ENCODE measurements at places on chromosomes 3 and 15.
A peak's percentile ranks its signal among the peaks of the same experiment; 100 is the strongest.

- DNase-seq, result peak; percentile 12
Observed at GRCh38 chr3:188729422-188729821, 442.3 kb upstream of the TPRG1 start.

- no peak for DNase-seq
Observed at GRCh38 chr3:23748398-23749110, 57.2 kb upstream of the UBE2E1 start.

DNA sequence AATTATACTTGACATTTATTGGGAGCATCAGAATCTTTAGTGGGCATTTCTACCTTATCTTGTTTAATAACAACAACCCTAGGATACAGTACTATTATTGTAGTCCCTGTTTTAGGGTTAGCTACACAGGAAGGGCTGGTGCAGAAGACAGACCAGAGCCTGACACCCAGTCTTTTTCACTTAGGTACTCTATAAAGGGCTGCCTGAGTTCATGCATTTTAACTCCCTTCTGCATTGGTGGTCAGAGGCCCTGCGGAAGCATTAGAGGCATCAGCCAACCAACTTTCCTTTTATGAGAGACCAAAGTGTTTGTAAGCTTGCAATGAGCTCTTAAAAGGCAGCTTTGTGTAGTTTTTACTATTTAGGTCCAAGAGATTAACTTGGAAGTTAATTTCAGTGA is 105.4 kb downstream of the PLCL2 start:
- DNase-seq, result no peak

DNA sequence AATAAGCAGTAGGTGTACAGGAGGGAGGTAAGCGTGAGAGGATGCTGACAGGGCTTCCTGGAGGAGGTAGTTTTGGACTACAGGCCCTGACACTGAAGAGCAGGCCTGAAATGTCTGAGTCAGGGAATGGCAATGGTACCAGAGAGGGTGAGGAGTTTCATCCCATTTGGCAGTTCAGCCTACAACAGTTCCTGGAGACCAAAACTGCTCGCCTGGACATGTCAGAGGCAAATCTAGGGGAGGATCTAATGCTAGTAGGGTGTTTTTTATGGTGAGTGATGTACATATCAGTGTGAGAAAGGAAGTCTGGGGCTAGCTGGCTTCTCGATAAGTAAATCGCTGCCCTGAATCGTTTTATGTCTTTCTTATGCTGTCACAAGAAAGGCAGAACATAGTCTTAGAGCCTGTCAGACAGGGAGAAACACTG is 13.8 kb upstream of the TNFSF10 start:
- DNase-seq, result no peak

DNA sequence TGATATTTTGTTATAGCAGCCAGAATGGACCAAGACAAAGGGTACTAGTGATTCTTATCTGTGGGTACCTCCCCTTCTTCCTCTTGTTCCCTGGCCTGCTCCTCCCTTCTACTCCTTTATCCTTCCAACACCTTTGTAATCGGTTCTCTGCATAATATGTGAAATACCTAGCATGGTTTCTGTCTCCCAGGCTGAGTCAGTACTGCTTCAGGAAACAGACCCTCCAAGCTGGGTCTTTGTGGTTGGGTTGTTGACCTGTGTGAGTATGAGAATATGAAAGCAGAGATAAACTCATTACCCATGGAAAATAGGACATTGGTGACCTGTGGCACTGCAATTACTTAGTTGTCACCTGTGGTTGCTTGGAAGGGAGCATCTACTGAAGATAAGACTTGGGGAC is 69.3 kb upstream of the KLF13 start:
- DNase-seq, result no peak

GRCh38 chr15:85743392-85744055 is 51.2 kb downstream of the KLHL25 start:
- no peak for DNase-seq

DNA sequence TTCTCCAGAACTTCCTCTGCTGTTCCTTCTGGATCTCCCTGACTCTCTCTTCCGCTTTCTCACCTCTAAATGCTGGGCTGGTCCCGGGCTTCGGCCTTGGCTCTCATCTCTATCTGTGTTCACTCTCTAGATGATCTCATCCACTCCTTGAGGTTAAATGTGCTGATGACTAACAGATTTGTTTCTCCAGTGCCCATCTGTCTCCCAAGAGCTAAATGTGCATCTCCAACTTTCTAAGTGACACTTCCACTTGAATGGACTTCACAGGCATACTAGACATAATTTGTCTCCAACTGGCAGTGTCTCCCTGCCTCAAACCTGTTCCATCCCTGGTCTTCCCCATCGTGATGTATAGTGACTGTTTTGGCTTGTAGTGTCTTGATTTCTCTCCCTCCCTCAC is 95.3 kb downstream of the ITPR1 start:
- no peak for DNase-seq

- no peak for DNase-seq
Observed at GRCh38 chr3:59968513-59969045, 918.8 kb upstream of the CFAP20DC start.

DNA sequence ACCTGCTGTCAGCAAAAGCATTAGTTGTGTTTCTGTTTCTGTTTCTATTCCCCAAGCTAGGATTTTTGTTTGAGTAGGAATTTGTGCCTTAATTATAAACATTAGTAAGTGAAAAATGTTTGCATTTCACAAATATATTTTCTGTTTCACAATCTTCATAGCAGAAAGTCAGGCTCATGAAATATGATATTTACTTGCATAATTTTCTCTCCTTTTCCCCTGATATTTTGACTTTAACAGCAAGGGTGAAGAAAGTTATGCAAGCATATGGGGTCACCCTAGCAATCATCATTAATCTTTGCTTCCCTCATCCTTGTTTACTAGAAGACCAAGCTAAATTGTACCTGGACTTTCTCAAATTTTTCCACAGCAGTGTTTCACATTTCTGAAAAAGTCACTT is 140.3 kb upstream of the SEMA6D start:
- no peak for DNase-seq

DNA sequence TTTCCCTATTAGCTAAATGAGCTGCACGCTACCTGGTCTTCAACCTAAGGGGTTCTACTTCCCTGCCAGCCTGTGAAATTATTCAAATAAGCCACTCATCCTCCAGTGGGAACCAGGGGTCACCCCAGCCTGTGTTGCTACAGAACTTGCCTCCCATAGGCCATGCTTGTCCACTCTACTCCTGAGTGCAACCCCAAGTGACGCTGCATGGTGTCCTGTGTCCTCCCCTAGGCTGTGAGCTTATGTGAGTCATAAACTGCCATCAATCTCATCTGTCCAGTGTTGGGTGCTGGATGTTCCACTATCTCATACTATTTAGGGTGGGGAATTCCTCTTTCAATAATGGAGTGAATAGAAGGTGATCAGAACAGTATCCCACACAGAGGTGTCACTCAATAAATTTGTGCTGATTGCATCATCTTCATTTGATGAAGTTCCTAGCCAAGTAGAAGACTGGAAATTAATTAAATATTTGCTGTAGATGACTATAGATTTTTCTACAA is 49.8 kb upstream of the SSR3 start:
- no peak for DNase-seq

- no peak for DNase-seq
Observed at GRCh38 chr3:164539215-164539614, 539.1 kb downstream of the SI start.

DNA sequence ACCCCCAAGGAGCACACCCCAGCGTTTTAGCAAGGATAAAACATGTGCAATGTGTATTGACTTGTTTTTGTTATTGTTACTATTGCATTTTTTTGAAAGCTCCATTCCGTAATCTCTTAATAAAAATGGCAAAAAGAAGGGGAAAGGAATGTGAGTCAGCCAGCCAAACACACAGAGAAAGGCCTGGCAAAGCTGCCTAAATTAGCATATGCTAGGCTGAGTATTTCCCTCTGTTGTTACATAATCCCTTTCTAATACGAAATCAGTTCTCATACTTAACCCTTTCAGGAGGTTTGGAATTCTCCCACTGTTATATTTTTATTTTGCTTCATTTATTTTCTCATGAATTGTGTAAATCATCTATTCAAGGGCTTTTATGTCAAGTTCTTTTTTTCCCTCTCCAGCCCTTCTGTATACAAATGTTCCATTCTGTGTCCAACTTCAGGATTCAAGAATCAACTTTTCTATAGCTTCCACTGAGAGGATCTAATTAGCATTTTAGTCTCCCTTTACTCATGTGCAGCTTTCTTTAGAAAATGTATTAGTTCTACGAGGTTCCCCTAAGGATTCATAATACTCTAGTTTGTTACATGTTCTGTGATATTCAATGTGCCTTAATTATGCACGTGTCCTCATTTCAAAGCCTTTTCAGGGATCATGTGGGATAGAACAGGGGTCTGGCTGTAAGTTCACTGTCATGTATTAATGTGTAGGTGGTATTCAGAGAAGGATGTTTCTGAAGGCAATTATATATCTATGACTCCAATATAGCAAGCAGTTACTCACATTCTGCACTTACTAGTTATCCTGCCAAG is 9.2 kb downstream of the CADM2 start:
- no peak for DNase-seq

DNA sequence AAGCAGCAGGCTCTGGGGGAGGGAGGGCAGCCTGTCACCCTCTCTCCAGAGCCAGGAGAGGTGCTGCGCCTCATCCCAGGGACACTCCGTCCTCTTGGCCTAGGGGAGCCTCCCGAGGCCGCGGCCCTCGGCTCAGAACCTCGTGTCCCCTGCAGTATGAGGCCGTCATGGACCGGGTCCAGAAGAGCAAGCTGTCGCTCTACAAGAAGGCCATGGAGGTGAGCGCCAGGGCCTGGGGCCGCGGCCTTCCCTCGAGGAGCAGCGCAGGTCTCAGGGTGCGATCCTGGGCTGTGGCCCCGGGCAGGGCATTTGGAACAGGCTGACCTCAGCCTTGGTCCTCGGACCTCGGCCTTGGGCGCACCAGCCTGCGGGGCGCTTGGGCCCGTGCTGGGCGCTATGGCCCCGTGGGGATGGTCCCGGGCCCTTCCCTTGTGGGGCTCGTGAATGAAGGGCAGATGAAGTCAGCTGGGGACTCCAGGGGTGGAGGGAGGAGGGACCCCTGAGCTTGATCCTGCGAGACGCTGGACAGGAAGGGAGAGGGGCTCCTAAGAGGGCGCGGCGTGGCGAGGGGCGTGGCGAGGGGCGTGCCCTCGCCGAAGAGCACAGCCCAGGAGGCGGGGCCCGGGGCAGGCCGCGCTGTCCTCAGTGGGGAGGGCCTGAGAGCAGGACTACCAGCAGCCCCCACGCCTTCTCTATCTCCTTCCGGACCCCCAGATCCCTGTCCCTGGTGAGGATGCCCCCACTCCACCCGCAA is 32.9 kb downstream of the PSTPIP1 start:
- no peak for DNase-seq

DNA sequence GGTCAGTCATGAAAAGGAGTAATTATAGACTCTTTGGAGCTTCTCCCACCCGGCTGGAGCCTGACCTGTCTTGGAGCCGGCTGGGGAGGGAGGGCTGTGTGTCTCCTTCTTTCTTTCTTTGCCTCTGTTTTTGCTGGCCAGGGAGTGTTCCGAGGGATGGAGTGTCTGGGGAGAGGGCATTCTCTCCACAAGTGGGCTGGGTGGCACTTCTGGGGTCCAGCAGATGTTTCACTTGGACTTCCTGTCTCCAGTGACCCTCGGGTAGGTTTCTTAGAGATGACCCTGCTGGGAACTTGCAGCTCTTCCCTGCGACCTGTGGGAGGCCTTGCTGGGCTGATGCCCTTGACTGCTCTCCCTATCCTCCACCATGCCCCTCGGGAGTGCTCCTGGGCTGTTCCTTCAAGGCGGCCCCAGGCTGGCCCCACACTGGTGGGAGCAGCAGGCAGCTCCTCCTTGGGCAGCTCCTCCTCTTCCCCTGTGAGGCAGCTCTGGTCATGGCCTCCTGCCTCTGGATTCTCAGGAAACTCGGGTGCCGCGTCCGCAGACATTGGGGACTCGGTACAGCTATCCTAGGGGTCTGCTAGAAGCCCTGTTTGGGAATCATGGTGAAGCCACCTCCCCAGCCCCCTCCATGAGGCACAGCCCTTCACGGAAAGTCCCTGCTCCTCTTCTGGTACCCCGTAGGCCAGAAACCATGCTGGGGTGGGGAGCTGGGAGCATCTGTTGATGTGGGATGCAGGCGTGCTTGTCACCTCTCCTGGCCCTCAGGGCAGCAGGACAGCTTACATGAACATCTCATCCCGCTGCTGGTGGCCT is 44.9 kb downstream of the APBA2 start:
- no peak for DNase-seq

- DNase-seq, result no peak
Observed at GRCh38 chr15:49908236-49908932, 210.6 kb downstream of the ATP8B4 start.

DNA sequence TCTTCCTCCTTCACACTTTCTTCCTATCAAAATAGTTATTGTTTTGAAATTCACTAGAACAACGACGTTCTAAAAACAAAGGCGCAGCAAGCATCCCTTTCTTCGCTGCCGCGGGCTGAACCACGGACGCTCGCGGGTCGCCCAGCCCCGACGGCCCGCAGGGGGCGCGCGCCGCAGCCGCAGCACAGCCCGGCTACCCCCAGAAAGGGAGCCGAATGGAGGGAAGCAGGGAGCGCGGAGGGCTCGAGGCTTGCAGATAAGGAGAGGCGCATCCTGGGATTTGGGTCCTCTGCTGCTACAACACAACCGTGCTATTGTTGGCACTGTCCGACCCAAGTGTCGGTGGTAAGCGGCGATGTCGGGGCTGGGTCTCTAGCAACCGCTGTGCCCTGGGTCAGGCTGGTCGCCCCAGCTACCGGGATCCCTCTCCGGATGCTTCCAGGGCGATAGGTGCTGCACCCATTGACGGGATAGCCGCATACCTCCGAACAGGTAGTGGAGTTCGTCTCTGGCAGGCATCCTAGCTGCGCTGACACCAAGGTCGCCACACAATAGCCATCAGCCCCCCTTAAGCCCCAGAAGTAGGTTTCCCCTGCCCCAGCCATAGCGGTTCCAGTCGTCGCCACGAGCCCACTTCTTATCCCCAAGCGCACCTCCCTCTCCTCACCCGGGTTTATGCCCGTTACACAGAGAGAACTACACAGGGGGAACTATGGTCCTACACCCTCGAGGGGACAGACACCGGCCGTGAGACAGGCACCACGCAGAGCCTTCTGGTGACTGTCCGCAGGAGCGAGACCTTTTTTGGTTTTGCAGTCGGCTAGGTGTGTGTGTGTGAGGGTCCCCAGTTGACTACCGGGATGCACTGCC is 6.0 kb downstream of the ONECUT1 start:
- peak; percentile 25 for DNase-seq

DNA sequence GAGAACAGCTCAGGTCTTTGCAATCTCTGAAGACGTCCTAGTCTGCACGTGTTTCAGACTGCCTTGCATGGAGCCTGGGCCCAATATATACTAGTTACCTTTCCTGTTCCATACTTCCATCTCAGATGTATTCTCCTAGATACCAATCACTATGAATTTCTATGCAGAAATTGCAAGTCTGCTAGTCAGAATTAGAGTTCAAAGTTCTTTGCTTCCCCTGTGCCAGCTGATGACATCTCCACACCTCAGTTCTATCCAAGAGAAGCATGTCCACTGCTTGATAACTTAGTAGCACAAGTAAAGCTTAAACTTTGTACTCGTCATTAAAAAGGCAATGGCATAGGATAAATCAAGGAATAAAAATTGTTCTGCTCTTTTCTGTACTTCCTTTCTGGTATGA is 133.6 kb upstream of the PLXND1 start:
- DNase-seq, result no peak

GRCh38 chr15:58742819-58743502 is 6.5 kb downstream of the ADAM10 start:
- no peak for DNase-seq
